ENCODE measurements at places on chromosomes 12 and 14.

DNA sequence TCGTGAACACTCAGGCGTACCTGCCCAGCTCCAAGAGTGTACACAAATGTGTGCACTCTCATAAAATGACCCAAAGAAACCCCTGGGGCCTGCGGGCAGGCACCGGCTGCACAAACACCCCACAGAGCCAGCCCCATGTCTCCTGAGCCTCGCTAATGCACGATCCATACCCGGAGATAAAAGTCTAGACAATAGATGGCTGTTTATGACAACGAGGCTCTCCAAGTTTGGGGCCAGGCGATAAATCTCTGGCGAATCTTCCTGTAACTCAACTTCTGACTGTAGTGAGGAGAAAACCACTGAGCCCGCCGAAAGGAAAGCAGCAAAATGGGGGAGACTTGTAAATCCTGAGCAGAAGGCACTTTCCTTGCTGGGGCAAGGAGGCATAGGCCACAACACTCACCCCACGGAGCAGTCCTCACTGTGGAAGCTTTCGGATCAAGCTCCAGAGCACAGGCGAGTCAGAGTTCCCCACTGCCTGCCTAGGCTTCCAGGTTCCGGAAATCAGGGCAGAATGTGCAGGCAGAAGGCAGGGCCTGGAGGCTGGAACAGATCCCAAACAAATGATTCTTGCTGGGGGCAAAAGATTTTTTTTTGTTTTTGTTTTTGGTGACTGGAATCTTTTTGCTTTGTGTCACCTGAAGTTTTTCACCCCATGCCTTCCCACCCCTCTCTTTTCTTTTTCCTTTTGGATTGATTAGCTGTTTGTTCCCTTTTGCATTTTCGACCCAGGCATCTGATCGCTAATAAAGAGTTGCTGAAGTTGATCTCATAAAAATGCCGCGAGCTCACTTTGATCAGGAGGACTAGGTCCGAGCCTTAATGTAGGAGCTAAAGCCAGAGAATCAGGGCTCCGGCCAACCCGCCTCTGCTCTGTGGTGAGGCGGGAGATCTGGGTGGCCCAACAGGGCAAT, 4.5 kb upstream of the HOXC11 start:
- DNase-seq: no peak

- DNase-seq: no peak
Measured at GRCh38 chr12:53700567-53700966, 24.7 kb upstream of the ATP5MC2 start.

GRCh38 chr12:7869137-7869536, 3.6 kb downstream of the SLC2A14 start:
- DNase-seq: no peak

- no peak for DNase-seq
Measured at GRCh38 chr12:68624933-68625332, 14.2 kb downstream of the RAP1B start.
